ENCODE measurements at places on chromosomes 5 and 9. TPM values are rescaled to one million over a fixed set of nuclear protein-coding genes. Genes with fewer than 3 reads are reported as not detected.

Gene SLC9A3
- polyA plus RNA-seq: 2.8 TPM

Gene ELAVL2
- 2.7 TPM for polyA plus RNA-seq

Gene FIBCD1
- not detected for polyA plus RNA-seq

Gene C9orf152
- 0.36 TPM for polyA plus RNA-seq

Gene SLC22A4
- 3.2 TPM for polyA plus RNA-seq

Gene RAD17
- 22.9 TPM for polyA plus RNA-seq

- DNase-seq: no peak
Measured at GRCh38 chr5:20000416-20000815, 12.4 kb upstream of the CDH18 start.

DNA sequence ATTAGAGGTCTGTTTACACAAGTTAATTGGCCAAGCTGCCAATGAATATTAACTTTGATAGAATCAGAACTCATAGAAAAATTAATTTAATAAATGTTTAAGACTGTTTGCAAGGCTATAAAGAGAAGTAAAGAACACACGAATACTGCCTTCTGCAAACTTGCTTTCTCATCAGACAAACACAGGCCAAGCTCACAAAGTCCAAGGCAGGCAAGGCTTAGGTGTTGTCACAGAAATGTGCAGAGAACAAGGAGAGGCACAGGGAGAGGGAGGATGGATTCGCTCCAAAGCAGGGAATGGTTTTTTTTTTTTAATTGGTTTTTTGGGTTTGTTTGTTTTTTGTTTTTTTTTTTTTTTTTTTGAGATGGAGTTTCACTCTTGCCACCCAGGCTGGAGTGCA, 43.4 kb downstream of the RETREG1 start:
- no peak for DNase-seq

DNA sequence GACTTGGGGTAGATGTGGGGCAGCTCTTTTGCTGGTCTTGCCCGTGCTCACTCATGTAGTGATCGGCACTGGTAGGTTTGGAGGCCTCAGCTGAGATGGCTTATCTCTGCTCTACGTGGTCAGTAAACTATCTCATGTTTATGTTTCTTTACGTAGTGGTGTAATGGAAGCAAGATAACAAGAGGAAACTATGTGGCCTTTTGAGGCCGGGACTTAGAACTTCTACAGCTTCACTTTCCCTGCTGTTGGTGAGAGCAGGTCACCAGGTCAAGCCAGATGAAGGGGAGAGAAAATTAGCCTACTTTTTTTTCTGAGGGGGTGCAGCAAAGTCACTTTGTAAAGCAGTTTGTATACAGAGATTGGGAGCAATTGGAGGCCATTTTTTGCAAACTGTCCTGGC, 8.5 kb downstream of the FOCAD start:
- DNase-seq: no peak

GRCh38 chr5:73435759-73436534, 12.6 kb downstream of the FOXD1 start:
- no peak for DNase-seq

DNA sequence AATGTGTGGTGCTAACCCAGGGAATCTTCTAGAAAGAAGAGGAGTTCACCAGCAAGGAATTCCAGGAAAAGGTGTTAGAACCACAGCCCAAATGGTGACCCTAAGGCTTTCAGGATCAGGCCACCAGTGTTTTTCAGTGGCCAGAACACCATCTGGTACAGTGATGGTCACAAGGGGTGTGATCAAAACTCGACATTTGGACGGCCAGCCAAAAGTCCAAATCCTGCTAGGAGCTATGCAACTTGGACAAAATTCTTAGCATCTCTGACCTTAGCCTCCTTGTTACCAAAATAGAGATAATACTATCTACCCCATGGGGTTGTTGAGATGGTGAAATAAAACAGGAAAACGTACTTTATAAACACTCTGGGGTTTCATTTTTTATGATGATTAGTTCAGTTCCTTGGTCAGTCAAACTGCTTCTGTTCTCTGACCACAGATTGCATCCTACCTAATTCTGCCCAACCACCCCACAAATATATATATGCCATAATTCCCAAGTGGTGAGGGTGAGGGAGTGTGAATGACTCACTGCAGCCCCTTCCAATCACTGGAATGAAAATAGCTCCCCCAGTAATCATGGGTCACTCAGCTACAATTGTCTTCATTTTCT, 210.3 kb downstream of the CDK5RAP2 start:
- no peak for DNase-seq

- DNase-seq: no peak
Measured at GRCh38 chr5:69261034-69261433, 26.3 kb downstream of the CDK7 start.

GRCh38 chr5:181232593-181232992, 9.5 kb downstream of the TRIM41 start:
- no peak for DNase-seq

DNA sequence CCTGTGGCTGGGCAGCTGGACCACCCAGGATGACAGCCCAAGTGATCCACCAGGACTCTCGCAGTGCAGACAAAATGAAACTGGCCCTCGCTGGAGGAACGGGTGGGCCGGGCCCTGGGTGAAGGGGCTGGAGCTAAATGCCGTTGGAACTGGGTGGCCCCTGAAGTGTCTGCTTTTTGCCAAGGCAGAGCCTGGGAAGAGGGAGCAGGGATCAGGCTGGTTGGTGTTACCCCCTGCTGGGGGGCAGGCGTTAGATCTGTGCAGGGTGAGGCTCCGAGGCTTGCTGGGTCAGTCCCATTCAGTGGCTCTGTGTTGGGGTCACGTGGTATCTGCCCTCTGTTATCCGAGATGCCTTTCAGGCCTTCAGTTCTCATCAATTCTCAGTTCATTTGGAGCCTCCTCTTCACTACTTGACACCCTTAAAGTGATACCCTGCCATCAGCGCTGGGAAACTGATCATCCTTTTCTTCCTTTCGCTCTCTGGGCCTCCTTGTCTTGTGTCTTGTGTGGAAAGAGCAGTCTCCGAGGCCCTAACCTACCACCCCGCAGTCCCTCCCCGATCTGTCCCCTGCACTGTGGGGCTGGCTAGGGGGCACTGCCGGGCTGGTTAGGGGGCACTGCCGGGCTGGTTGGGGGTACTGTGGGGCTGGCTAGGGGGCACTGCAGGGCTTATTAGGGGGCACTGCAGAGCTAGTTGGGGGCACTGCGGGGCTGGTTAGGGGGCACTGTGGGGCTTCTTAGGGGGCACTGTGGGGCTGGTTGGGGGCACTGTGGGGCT, 37.3 kb downstream of the COL5A1 start:
- DNase-seq: no peak

DNA sequence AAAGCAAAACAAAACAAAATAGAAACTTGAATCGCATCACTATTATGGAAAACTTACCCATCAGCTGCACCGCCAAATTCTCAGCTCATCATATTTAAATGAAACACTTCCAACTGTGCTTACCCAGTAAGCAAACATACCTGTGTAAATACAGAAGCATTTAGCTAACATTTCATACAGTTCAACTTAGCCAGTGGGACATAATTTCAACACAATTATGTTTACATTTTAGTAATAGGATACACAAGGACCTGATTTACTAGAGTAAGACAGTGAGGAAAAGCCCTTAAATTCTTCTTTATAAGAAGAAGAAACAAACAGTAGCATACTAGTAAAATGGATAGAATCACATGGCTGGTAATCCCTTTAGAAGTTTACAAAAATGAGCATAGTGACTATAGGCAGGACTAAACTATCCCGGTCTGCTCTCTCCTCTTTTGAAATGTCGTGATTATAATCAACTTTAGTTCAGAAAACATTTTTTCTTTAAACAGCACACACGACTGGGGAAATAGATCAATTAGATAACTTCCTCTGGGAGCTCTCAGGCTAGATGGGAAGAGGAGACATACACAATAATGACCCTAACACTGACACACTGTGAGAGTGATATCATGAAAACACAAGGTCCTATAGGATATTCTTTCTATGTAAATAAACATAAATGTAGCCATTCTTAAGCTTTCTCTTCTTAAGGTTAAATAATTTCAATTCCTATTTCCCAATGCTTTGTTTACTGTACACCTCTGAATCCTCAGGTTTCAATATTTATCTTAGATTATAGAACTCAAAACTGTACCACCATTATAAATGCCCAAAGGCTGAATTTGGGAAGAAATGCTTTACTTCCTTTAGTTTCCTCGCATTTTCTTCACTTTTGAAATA, 15.9 kb upstream of the CDC20B start:
- DNase-seq: no peak

DNA sequence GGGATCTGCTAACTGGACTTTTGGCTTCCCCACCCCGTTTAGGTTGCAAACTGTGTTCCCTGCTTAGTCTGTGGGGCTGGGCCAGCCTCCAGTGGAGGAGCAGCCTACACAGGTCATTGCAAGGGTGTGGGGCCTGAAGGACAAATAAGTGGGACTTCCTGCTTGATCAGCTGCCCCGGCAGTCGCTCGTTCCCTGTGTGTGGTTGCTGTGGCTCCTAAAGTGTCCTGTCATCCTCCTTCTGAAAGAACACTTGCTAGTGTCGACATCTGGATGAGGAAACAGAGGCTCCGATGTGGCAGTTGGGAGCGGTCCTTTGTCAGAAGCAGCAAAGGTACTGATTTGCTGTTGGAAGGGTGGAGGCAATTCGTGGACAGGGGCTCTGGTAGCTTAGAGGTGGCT, 88.9 kb upstream of the TBCA start:
- DNase-seq: no peak

- DNase-seq: no peak
Measured at GRCh38 chr5:169942181-169942580, 38.1 kb downstream of the INSYN2B start.

DNA sequence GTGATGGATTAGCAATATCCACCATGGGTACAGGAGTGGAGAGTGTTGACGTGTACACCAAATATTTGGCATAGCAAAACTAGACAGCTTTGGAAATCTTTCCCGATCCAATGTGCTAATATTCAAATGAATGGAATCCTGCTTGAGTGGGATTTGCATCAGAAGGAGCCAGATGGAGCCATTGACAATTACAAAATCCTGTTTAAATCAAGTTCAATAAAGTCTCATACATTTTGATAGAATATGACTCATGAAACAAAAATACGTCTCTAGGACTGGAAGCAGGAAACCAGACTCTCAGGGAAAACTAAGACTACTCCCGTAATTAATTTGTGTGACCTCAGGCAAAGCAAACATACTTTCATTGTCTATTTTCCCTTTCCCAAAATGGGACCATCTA, 13.0 kb downstream of the TNC start:
- no peak for DNase-seq

GRCh38 chr5:127324756-127325155, 34.2 kb downstream of the MEGF10 start:
- DNase-seq: no peak

DNA sequence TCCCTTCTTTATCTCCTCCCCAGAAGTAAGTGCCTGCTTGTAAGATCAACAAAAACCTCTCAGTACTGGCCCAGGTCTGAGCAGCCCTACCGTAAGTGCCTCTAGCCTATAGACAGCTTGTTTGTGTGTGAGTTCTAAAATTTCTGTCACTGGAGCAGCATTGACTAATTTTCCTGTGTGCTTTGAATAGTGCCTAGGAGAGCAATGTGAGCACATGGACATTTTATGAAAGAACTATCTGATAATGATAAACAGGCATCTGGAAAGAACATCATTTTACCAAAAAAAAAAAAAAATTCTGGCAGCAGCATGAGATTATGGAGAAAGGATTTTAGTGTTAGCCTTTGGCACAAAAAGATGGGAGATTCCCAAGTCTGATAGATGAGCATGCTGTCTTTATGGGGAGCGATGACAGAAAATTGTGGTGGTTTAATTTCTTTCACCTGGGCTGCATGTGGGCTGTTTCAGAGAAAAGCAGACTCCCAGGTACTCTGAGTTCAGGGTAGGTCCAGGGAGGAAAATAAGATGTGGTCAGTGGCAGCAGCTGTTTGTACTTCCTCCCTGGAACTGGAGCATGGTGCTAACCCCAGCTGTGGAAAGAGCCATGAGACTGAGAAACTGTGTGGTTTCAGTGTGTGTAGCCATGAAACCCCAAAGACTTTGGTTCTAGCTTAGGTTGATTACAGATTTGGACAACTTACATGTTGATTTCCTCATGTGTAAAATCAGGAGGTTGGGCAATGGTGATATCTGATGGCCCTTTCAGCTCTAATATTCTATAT, 419.9 kb downstream of the NTRK2 start:
- DNase-seq: no peak

- DNase-seq: no peak
Measured at GRCh38 chr5:93829346-93829745, 87.9 kb upstream of the POU5F2 start.

- peak; percentile 63 for DNase-seq
Measured at GRCh38 chr9:4762108-4762885, 21.3 kb upstream of the AK3 start.

DNA sequence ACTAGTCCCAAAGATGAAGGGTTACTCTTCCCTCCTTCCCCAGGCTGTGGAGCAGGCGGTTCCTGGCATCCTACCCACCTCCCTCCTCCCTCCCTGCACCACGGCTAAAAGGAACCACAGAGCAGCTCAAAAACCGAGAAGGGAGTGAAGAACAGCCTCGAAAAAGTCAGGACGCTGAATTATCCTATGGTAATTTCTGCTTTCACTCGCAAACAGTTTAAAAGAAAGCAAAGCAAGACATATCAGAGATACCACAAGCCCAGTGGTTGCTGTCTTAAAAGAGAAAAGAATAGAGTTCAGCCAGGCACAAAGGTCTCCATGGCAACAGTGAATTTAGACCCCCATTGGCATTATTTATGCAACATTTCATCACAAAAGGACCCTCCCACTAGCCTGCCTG, 315.4 kb downstream of the CTNND2 start:
- DNase-seq: peak; percentile 20

Measured in hindlimb muscle (tissue), 1 donor.